ENCODE measurements at places on chromosomes 13 and 19. TPM values are rescaled to one million over a fixed set of nuclear protein-coding genes. Genes with fewer than 3 reads are reported as not detected.

Gene ETV2
- not detected for total RNA-seq

Gene TEX26
- not detected for total RNA-seq

Gene TMEM255B
- total RNA-seq: 6.8 TPM

Gene EPSTI1
- total RNA-seq: 6.4 TPM

Gene IGSF23
- total RNA-seq: not detected

Data from subcutaneous adipose tissue (tissue), 4 donors.